Breast epithelium (tissue), 4 donors: ENCODE measurements at places on chromosomes 4 and X.

DNA sequence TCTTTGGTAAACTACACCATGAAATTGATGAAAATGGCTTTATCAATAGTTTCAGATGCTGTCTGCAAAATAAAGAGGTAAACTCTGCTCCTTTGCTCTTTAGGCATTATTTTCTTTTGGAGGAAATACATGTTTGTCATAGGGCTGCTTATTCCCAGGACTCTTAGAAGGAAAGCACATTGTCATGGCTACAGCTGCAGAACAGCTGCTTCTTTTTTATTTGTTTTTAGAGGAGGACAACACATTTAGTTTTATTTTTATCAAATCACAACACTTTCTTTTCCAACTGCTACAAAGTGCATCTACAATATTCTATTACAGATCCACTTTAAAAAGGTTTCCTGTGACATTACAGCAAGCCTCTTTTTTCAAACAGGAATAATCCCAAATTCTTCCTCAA lies 12.7 kb upstream of the HPF1 start:
- no peak for DNase-seq

- no peak for DNase-seq
These were observed 6.5 kb downstream of the CRLF2 start for GRCh38 chrX:1205681-1206611.

GRCh38 chr4:26367811-26368210 lies 47.0 kb downstream of the RBPJ start:
- no peak for DNase-seq

DNA sequence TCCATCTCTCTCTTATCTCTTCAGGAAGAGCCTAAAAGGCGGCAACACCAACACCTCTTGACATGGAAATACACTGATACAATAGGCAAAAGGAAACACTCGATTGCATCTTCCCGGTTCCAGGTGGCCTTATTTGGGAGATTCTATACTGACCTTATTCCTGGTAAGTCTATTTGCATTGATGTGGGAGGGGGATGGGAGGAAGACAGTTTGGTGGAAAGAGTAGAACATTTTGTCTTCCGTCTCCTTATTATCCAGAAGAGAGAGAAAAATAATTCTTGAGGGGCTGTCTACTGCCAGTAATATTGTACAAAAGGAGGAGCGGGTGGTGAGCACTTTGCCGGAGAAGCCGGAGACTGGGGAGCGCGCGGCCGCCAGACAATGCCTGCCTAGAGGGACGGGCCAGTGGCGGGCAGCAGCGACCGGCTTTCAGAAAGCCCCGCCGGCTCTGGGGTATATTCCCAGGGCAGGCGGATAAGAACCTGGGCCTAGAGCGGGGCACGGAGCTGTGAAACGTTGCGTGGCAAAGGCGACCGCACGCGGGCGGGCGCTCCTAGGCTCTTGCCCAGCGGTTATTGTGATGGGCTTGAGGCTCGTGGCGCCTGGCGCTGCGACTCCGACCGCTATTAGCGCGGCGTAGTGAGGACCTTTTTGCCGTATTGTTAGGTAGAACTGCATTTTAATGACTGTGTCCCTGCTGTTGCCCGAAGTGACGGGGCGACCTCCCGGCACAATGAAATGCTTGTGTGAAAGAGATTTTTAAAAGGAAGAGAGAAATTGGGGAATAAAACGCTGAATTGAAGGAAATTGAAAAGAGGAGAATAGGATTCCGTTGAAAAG lies 518 bp downstream of the PRDM8 start:
- no peak for DNase-seq

GRCh38 chrX:118459494-118459893 lies 36.1 kb upstream of the DOCK11 start:
- DNase-seq = no peak

GRCh38 chrX:314781-315595 lies 3.6 kb downstream of the GTPBP6 start:
- no peak for DNase-seq

GRCh38 chr4:150987204-150987603 lies 27.9 kb downstream of the LRBA start:
- DNase-seq = no peak

DNA sequence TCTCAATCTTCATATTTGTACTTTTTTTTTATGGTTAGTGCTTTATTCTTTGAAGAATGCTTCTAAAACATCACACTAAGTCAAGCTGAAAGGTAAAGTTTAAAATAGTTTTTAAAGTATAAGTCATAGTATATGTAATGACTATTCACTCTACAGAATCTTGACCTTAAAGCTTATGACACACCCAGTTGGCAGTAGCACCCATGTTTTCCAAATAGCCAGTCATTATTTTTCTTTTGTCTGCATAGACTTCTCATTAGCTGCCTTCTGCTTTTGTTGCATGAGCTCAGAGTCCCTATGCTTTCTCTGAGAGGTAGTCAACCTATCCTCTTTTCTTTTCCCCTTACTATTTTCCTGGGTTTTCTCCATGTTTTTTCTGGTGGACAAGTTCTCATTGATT lies 231.5 kb downstream of the PCDH18 start:
- no peak for DNase-seq

- DNase-seq = no peak
These were observed 55.0 kb upstream of the PPP1R2C start for GRCh38 chrX:42832764-42833549.

DNA sequence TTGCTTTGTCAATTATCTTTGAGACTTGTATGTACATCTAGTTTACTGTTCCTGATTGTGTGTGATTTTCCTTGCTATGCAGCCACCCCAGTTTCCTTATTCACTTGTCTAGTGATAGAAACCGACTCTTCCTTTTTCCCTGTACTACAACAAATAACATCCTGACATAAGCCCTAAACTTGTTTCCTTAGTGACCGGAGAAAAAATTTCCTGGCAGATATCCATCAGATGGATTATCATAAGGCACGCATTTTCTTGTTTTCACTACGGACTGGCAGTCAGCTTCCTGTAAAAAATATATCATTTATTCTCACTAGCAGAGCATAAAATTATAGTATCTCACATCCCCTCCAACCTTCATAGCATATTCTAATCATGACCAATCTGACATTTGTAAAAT lies 410.7 kb downstream of the CENPC start:
- DNase-seq = no peak

DNA sequence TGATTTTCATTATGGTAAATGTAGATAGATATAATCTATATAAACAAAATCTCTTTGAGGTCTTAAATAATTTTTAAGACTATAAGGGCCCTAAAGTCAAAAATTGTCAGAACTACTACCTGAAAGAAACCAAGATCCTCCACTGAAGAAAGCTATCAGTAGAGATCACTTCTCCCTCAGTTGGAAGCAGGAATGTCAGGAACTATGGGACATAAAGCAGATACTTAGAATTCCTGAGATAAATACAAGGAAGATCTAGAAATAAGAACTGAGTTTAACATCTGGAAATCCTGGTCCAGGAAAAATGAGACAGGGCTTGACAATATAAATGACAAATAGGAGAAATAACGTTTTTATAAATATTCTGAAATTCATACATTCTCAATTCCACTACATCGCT lies 97.2 kb downstream of the ADAMTS3 start:
- no peak for DNase-seq

- no peak for DNase-seq
These were observed 19.5 kb downstream of the EFNB1 start for GRCh38 chrX:68848189-68848940.

DNA sequence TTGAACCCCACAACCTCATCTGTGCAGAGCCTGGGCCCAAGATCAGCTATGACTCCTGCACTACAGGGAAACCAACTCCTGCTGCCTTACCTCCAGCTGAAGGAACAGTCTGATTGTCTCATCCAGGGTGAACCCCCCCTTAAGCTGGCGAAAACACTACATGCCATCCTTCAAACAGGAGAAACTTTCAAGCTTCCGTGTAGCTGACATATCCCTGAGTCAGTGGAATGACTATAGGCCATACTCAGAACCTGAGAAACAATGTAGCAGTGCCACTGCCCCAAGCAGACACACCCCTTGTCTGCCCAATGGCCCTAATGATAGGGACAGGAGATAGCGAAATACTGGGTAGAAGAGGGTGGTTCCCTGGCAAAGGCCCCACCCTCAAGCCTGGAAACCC lies 213.6 kb upstream of the PGRMC2 start:
- no peak for DNase-seq

DNA sequence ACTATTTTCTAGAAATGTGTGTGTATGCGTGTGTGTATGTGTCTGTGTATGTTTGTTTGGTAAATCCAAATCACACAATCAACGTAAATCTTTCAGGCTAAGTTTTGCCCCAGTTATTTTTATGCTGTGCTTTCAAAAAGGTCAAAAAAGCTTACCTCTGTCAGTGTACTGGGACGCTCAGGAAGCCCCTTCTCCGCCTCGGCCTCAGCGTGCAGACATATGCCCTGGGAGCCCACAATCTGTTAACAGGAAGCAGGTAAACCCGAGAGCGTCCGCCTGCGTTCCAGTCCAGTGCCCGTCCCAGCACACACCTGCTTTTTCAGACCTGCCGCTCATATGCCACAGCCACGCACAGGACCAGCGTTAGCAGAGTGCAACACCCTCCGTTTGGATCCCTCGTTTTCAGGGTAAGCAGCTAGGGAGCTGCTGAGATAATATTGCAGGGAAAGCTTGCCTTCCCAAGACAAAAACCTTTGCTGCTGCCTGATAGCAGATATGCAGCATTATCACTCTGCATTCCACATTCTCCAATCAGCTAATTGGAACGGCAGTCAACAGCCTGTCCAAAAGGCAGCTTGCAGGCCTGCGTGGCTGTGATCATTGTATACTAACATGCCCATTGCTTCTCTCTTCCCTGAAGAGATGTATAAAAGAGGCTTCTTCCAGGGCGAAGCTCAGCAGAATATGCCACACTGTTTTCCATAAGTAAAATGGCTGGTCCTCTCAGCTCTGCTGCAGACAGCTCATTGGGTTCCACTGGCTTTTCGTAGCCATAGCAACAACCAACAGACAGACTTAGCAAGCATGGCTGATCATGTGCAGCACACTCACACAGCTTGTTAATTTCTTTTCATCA lies at the start of gene SORBS2:
TSS of gene SORBS2 (minus strand) at position 686 of the 856 bp plus-strand sequence. CDS start 121,623 bp downstream, outside the sequence.
- DNase-seq = peak; percentile 48

- DNase-seq = no peak
These were observed 681.5 kb upstream of the EPHA5 start for GRCh38 chr4:66351761-66352160.

DNA sequence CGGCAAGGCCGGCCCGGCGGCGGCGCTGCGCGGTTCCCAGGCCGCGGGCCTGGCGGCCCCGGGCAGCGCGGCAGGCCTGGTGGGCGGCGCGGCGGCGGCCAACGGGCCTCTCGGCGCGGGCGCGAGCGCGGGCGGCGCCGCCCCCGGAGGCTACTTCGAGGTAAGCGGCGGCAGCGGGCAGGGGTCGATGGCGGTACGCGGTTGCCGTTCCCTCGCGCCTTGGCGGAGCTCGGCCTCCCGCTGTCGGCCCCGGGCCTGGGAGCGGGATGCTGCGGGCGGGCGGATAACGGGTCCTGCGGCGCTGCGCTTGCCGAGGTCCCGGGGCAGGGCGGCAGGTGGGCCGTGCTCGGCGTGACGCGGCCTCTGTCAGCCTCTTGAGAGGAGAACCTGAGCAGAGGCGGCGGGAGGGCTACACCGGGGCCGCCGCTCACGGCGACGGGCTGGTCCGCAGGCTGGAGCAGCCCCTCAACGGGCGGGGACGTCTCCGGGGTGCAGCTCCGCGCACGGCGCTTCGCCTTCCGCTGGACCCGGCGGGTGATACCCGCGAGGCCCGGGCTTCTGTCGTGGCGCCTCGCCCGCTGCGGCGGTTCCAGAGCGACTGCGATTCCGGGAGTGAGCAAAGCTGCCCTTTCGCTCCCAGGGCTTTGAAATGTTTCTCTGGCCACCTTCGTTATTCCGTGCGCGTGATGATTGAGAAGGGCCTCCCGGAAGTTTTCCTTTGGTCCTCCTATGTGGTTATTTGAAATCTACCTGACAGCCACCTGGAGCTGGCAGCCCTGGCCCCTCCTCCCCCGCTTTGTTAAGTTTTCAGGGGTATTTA lies 774 bp downstream of the FAM193A start:
- peak; percentile 54 for DNase-seq
